ENCODE measurements at places on chromosomes 6 and 20.

GRCh38 chr6:157420497-157420896 is 39.5 kb downstream of the ZDHHC14 start:
- no peak for DNase-seq

DNA sequence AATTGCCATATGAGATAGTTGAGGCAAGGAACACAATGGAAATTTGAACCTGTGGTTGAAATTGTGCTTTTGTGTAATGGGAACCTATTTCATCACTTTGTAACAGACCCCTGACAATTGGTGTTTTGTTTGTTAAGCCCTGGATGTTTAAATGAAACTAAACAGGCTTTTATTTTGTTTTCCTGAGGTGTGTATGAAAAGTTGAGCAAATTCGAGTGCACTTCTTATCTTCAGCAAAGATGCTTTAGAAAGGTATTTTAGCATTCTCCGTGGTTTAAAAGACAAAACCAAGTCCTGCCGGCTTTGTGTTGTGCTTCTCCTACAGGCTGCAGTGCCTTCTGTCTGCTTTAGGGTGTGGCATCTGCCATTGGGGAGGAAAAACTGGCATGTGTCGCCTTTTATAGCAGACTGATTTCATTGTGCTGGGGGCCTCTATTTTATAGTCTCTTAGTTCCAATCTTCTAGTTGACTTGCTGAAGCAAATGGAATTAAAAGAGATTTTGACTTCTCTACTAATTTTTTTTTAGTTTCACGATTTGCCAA is 2.2 kb upstream of the ARID1B start:
- DNase-seq, result peak; percentile 43

GRCh38 chr20:25457886-25458680 is 50.6 kb downstream of the GINS1 start:
- DNase-seq, result no peak

DNA sequence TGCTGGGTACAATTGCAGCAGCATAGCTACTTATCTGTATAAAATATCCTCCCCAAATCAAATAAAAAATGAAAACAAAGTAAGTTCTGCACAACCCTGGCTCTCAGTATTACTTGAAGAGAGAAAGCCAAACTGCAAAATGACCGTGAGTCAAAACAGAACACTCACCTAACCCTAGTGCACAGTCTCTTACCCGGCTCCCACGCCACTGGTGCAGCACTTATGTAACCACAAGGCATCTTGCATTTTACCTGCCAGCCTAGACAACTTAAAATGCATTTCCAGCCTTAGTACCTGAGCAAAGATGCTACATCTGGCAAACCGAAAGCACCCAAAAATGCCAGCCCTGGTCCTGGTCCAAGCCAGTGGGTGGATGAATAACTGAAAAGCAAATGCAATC is 12.4 kb upstream of the SIRPB1 start:
- DNase-seq, result no peak

DNA sequence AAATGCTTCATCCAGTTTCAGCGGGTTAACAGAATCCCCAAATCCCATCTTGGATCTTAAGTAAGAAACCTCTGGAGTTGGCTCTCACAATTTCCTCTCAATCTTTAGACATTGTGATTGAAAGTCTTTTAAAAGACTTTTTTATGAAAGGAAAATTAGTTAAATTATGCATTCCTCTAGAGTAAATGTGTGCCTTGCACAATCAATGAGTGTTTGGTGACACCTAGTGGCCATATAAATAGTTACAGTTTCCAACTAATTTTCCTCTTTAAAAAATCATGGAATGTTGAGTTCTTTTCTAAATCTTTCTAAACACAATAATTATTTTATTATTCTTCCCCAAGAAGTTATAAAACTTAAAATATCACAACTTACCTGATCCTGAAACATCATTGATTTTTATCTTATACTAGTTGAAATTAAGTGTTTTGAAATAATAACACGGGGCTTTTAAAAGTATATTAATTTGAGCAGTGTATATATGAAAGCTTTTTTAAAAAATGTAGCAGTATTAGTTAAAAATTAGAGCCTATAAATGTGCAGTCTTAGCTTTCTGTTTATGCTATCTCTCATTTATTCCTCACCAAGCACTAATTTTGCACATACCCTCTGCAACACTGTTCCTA is 66.4 kb downstream of the PKHD1 start:
- peak; percentile 11 for DNase-seq

GRCh38 chr6:704046-704445 is 11.1 kb upstream of the EXOC2 start:
- no peak for DNase-seq

DNA sequence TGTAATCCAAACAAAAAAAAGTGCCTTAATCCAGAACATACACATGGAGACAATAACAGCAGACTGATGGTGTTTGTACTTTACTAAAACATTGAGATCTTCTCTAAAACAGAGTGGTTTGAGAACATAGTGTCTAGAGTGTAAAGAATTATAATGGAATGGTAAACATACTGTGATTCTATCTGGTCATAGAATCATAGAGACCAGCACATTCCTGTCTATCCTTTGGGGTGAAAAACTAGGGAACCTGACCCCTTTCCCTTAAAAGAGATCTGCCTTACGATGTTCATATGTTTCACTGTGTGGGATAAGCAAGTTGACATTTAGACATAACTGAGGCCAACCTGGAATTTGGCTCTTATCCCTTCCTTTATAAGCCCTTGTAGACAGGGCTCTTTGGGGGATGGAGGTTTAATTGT is 55.7 kb downstream of the TRMT11 start:
- DNase-seq, result no peak

DNA sequence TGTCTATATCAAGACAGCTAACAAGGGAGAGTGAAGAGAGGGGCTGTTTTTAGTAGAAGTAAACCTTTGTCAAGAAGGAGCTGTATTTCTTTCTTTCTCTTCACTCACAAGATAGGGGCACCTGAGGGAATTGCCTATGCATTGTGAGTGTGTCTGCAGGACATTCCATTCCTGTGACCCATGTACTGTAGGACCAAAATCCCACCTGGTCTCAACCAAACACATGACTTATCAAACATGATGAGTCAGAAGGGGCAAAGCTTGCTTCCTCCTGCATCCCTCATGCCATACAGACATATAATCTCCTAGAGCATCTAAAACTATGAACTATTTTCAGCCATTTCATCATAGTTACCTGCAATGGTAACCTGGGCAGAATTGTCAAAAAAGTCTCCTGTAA is 21.8 kb downstream of the PKHD1 start:
- peak; percentile 47 for DNase-seq

DNA sequence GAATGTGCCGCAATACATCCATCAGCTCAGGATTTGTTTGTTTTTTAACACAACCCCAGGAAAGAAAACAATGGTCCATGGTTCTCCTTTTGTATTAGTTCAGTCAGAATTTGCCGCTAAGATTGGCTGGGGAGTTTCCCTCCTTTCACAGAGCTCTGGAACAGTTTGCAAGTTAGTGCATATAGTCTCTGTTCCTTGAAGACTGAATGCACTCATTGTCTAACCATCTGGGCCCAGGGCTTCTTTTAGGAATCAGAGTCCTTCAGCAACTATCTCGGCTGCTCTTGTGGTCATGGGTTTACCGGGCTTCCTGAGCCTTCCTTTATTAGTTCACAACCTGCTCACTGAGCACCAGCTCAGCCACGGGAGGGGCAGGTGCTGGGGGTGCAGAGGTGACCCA is 121.3 kb downstream of the SLC23A2 start:
- no peak for DNase-seq

DNA sequence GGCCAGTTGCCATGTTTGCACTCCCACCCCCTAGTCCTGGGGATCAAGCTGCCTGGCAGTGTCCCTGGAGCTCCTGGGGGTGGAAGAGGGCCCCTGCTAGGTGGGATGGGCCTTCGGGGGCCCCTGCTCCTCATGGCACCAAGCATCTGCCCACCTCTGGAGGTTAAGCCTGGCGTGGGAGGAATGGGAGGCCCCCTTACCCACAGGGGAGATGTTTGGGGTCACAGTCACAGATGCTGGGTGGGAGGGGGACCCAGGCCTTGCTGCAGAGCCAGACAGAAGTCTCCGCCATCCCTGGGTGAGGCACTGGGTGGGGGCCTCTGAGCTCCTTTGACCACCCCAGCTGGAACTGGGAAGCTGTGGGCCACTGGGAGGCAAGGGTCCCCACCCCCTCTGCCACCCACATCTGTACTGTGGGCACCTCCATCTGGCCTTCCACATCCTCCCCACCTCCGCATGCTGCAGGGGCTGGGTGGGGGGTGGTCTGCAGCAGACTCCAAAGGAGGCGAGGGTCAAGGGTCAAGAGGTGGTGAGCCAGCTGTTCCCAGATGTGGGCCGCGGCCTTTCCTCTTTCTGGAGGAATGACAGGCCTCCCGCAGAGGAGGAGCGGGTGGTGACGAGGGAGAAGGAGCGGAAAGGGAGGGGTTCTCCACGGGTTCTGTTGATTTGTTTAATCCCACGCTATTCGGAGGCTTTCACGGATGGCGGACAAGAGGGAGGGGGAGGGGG is 41.5 kb downstream of the YTHDF1 start:
- no peak for DNase-seq

DNA sequence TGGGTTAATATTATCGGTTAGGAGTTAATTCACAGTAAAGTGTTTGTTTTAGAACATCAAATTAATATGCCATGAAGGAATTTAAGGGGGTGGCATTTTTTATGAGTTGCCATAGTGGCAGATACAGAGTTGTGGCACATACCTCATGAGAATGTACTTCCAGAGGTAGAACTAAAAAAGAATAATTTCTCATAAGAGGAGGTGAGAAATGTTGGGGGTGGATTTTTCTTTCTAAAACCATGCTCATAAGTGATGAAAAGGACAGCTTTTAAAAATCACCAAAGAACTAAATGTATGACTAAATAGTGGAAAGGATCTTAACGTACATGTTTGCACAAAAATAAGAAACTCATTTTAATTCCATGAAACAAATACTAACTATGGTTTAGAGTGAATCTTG is 58.7 kb downstream of the SHLD1 start:
- DNase-seq, result no peak

GRCh38 chr6:13593720-13594119 is 19.3 kb downstream of the SIRT5 start:
- DNase-seq, result no peak
